Thymus (tissue), 14 donors: ENCODE measurements at places on chromosomes 4 and X.

DNA sequence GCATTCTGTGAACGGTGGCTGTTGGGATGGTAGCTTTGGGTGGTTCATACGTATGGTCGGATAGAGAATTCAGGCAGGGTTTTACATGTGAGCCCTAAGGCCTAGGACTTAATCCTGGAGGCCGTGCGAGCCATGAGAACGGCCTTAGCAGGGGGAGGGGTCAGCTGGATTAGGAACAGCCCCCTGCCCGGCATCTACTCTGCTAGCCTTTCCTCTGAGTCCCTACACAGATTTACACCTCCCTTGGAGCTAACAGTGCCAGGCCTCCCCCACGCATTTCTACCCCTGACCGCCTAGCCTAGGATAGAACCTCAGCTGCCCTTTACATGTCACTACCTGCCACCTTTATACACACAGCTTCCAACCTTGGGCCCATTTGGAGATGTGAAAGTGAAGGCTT, 7.1 kb downstream of the PRAF2 start:
- DNase-seq: no peak
- H3K27ac ChIP-seq: no peak overlapping the region
- peaks cover 27% of the 10 kb centered on the region for H3K36me3 ChIP-seq
- H3K27me3 ChIP-seq: no peaks in the 10 kb centered on the region
- H3K4me3 ChIP-seq: no peak overlapping the region

DNA sequence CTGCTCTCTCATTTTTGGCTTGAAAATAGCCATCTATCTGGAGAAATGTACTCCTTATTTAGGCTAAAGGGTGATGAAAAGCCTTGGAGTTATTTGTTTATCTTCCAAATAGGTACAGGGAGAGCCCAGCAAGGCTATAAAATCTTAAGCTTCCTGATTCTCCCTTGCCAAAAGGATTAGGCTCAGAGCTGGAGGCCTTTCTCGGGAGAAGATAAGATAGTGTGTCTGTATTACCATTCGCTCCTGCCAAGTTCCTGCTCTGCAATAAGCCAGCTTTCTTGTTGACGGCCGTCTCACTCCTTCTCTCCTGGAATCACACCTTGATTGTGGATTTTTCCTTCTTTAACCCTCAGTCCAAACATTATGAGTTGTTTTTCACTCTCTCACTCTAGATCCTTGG, 171.8 kb upstream of the TTC29 start:
- no peak overlapping the region for H3K27ac ChIP-seq
- H3K36me3 ChIP-seq: no peaks in the 10 kb centered on the region
- no peak for DNase-seq
- H3K4me1 ChIP-seq: no peaks in the 10 kb centered on the region

DNA sequence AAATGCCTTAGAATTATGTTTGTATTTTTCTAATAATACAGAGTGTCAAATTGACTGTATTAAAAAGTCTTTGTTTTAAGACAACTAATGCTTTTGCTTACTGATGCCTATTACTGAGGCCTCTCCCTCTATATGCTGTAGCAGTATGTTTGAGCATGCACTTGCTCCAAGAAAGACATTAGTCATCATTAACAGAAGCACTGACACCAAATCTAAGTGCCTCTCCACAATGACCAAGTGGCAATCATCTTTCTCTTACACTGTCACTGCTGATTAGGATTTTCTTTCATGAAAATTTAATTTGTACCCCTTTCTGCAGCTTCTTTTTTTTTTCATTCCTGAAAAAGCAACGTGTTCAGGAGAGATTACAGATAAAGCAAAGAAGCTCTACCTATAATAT, 11.1 kb upstream of the MAB21L2 start:
- H3K27ac ChIP-seq: no peak overlapping the region
- no peaks in the 10 kb centered on the region for H3K36me3 ChIP-seq
- H3K4me3 ChIP-seq: no peak overlapping the region
- H3K4me1 ChIP-seq: no peaks in the 10 kb centered on the region
- DNase-seq: no peak
- no peaks in the 10 kb centered on the region for H3K27me3 ChIP-seq

- no peaks in the 10 kb centered on the region for H3K36me3 ChIP-seq
- H3K4me1 ChIP-seq: no peaks in the 10 kb centered on the region
- H3K4me3 ChIP-seq: no peak overlapping the region
- H3K27ac ChIP-seq: no peak overlapping the region
- DNase-seq: no peak
Measured at GRCh38 chr4:182288534-182288933, 45.3 kb downstream of the TENM3 start.

DNA sequence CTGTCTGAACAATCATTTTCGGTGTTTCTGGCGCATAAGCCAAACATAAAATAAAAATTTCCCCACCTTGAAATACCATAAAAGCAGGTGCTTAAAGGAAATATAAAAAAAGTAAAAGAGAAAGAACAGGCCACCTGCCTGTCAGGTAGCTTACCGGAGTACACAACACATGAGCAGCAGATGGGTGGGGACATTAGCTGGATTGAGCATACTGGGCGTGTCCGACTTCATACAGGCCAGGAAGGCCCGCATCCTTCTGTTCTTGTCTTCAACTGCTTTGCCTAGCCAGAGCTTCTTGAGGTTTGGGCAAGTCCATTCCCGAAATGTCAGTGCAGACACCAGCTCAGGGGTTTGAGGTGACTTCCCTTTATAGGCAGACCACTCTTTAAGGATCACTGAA, 66.7 kb downstream of the FAM120C start:
- H3K27ac ChIP-seq: no peak overlapping the region
- no peak overlapping the region for H3K4me3 ChIP-seq
- H3K4me1 ChIP-seq: no peaks in the 10 kb centered on the region
- no peaks in the 10 kb centered on the region for H3K36me3 ChIP-seq

- DNase-seq: no peak
- H3K27ac ChIP-seq: no peak overlapping the region
- H3K27me3 ChIP-seq: no peaks in the 10 kb centered on the region
- H3K4me3 ChIP-seq: no peak overlapping the region
- no peaks in the 10 kb centered on the region for H3K36me3 ChIP-seq
Measured at GRCh38 chrX:82458207-82458754, 1049.8 kb upstream of the POU3F4 start.

DNA sequence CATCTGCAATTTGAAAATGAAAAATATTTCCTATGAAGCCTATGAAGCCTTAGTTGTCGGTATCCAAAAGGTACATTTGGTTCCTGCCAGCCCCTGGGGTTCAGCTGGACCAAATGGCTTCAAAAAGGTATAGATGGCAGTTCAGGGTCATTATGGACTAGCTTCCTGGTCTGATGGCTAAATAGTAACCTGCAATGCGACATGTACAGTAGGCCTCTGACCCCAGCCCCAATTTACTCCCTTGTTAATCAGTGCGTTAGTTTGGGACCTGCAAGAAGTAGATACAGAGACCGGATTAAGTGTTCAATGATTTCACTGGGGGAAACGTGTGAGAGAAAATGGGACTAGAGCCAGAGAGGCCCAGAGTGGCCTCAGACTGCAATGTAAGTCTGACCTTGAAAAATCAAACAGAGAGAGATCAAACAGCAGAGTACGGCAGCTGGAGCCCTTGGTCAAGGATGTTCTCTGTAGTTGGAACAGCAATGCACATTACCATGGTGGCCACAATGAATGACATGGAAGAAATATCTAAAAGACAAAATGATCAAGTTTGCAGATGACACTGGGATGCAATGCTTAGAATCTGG, 115.0 kb upstream of the MBNL3 start:
- H3K27me3 ChIP-seq: no peaks in the 10 kb centered on the region
- no peak overlapping the region for H3K4me3 ChIP-seq
- no peak overlapping the region for H3K27ac ChIP-seq
- no peak for DNase-seq

DNA sequence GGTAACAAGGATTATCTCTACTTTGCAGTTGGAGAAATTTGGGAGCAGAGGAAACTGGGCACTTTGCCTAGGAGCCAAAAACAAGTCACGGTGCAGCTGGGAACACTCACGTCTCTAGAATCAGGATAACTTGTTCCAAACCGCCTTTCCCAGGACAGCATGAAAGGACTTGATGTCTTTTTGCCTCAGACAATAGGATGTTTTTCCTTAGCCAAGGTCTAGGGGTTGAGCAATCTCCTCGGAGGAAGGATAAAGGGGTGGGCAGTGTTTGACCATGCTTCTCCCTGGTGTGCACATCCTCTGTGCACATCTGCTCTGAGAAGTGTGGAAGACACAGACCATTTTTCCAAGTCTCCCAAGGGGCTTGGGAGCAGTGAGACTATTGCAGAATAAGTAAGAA, 1.7 kb upstream of the SPARCL1 start:
- no peaks in the 10 kb centered on the region for H3K4me1 ChIP-seq
- no peak for DNase-seq
- no peaks in the 10 kb centered on the region for H3K27me3 ChIP-seq
- H3K4me3 ChIP-seq: no peak overlapping the region

- no peak for DNase-seq
- no peak overlapping the region for H3K4me3 ChIP-seq
- no peaks in the 10 kb centered on the region for H3K27me3 ChIP-seq
- H3K36me3 ChIP-seq: no peaks in the 10 kb centered on the region
- H3K4me1 ChIP-seq: no peaks in the 10 kb centered on the region
Measured at GRCh38 chr4:24044610-24045589, 155.1 kb upstream of the PPARGC1A start.

DNA sequence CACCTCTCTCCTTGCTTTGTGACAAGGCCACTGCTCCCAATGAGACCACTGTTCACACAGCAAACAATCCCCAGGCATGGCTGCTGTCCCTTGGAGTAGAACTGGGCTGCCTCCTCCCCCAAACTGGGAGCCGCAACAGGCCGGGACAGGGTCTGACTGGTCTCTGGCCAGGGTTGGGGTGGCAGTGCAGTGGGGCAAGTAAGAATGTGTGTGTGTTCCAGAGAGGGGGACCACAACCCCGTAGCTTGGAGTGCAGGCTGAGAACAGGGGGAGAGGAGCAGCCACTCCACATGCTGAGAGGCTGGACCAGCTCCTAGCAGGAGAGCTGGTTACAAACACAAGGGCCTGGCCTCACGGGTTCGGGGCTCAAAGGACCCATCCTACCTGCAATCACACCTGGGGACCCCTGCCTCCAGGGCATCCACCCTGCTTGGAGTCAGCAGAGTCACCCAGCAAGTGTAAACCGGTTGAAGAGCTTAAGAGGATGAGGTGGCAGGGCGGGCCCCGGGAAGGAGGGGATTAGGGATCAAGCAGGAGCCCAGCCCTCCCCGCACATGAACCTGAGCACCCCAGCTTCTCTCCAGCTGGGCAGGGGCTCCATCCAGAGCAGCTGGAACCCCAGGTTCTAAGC, 3.8 kb upstream of the ZNF185 start:
- DNase-seq: no peak
- H3K27me3 ChIP-seq: peaks cover 12% of the 10 kb centered on the region
- no peak overlapping the region for H3K4me3 ChIP-seq
- H3K36me3 ChIP-seq: no peaks in the 10 kb centered on the region

GRCh38 chr4:171582961-171583581, 230.1 kb upstream of the GALNTL6 start:
- H3K27ac ChIP-seq: no peak overlapping the region
- DNase-seq: no peak
- no peaks in the 10 kb centered on the region for H3K4me1 ChIP-seq
- no peaks in the 10 kb centered on the region for H3K36me3 ChIP-seq

DNA sequence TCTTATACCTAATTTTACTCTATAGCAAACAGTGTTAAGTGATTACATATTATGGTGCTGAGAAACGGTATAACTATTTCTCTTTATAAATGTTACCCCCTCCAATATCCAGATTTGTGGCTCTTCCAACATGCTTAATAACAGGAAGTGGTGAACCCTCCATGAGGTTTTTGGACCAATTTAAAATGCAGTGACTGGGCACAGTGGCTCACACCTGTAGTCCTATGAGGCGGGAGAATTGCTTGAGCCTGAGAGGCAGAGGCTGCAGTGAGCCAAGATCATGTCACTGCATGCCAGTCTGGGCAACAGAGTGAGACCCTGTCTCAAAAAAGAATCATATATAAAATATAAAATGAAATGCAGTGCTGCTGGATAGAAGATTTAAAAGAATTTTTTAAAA, 137.3 kb downstream of the MGST2 start:
- H3K36me3 ChIP-seq: no peaks in the 10 kb centered on the region
- H3K27me3 ChIP-seq: no peaks in the 10 kb centered on the region
- no peak for DNase-seq
- H3K27ac ChIP-seq: no peak overlapping the region
